ENCODE measurements at places on chromosomes 16 and 17.
A peak's percentile ranks its signal among the peaks of the same experiment; 100 is the strongest.

DNA sequence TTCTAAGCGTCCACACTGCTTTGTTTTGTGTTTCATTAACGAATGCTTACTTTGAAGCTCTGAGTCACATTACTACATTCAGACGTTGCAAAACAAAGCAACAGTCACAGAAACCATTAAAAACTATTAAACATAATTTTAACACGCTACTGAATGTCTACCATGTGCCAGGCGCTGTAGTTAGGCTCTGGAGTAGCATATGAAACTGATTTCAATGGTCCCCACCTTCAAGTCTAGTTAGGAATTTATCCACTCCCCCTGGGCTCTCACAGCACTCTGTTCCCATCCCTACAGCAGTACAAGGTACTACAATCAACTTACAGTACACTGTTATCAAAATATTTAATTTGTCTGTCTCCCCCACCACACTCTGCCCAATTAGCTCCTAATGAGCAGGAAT, 631 bp downstream of the UTP6 start:
- DNase-seq: no peak

DNA sequence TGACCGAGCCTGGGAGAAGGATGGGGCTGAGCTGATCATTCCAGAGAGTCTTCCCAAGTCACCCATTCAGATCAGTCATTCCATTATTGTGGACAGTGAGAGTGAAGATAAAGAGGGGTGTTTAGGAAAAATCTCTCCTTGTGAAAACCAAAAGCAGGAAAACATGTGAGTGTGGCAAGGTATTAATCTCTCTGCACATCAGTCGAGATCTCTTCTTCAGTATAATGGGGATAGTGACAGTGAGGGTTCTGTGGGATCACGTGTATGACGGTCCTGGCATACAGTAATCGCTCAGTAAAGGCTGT, 35.4 kb downstream of the CHD9 start:
- DNase-seq: no peak

GRCh38 chr16:24446189-24446588, 93.2 kb upstream of the RBBP6 start:
- DNase-seq: no peak

DNA sequence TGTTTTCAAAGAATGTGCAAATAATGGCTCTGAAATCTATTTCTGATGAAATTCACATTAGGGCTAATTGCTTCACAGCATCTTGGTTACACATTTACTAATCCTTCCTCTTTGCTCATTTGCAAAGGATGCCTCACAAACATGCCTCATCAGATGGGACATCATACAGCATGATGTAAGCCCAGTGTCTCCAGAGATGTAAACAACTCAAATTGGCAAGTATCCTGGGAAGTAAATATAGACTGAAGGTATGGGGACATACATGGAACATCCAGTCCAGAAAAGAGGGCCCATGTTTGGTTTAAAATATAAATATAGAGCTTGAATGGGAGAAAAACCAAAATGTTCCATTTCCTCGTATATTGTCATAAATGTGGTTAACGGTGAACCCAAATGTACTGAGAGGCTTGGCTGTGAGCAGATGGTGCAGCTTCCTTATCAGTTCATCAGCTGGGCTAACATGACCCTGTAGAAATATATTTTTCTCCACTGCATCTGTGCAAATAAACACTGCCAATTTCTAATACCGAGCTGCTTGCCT, 142.9 kb upstream of the NUDT7 start:
- no peak for DNase-seq

- no peak for DNase-seq
Observed at GRCh38 chr16:49382916-49383315, 9.3 kb downstream of the C16orf78 start.

DNA sequence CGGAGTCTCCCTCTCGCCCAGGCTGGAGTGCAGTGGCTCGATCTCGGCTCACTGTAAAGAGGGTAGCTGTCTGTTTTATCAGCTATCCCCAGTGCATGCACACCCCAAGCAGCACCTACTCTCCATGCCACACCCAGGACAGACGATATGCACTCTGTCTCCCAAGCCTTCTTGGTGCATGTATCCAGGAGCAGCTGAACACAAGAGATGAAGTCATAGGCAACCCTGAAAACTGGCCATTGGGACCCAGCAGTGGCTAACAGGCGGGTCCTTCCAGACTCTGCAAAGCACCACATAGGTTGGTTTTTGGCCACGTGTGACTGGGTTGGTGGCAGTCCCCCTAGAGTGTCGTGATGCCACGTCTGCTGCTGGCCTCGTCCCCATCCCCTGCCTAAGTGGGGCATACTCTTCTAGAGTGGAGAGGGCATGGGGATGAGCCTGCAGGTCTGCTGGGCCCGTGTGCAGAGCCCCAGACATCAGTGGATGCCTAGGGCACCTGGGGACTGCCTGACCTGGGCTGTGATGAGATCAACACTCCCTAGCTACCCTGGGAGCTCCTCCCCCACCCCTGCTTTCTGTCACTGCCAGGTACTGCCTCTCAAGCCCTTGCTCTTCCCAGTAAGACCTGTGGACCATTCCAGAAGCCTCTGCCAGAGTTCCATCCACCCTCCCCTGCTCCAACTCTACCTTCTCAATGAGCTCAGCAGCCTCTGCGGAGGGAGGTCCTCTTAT, 9.3 kb downstream of the PDE6G start:
- no peak for DNase-seq

- peak; percentile 47 for DNase-seq
Observed at GRCh38 chr17:74738051-74738996, 1.3 kb downstream of the RAB37 start.

DNA sequence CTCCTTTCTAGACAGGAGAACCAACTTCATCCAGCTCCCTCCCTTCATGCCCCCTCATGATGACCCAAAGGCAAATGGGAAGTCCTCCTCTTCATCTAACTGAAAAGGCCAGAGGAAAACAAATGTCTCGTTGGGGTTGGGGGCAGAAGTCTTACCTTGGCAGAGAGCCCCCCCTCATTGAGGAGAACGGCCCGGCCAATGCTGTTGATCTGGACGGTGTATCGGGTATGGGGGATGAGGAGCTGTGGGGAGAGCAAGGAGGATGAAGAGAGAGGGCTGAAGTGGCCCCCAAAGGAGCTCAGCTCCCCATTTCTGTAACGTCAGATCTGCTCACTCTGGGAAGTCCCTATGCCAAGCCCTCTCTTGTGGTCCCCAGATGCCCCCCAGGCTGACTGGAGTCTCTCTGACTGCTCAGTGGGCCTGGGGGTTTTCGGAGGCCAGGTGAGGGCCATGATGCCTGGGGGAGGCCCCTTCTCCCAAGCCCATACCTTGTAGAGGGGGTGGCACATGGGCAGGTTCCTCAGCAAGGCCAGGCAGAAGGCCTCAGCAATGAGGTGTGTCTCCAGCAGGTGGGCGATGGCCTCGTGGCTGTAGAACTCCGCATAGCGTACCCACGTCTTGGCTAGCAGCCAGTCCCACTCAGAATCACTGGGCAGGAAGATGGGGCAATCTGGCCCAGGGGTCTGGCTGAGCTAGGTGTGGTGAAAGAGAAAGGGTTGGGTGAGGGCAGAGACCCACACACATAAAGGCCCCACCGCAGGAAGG, 10.8 kb downstream of the ALOX12B start:
- no peak for DNase-seq

- no peak for DNase-seq
Observed at GRCh38 chr16:85610059-85610445, 3.1 kb upstream of the GSE1 start.

DNA sequence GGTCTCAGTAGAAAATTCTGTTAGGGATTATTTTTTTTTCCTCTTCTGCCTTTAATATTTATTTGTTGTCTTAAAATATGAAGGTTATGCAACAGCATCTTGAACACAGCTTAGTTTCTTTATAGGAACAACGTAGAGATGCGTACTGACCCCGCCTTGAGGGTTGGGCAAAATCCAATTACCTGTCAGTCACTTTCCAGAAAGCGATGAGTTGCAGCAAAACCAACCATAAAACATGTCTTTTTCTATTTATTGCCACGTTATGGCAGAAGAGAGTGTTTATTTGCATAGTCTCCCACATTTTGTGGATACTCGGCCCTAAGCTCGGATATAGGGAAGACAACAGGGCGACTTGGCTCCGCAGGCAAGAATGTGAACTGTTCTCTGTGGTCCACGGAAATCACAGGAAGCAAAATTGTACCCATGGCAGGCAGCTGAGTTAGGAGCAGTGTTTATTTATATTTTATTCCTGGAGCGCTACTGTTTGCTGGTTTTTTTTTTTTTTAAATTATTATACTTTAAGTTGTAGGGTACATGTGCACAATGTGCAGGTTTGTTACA, 44.3 kb upstream of the CACNG5 start:
- no peak for DNase-seq

DNA sequence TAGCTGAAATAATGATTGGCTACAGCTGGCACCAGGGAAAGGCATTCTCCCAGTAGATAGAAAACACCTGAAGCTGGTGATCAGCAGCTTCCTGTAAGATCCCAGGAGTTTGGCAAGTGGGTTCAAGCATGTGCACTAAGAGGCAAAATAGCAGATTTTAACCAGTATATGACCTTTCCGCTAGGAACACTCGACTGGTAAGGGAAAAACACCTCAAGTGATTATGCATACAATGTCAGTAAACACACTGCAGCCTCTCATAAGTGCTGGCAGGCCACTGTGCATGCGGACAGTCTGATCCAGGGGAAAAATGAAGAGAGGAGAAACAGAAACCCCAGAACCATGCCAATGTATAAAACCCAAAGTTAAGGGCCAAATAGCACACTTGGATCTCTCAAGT, 49.0 kb upstream of the HLF start:
- DNase-seq: no peak

DNA sequence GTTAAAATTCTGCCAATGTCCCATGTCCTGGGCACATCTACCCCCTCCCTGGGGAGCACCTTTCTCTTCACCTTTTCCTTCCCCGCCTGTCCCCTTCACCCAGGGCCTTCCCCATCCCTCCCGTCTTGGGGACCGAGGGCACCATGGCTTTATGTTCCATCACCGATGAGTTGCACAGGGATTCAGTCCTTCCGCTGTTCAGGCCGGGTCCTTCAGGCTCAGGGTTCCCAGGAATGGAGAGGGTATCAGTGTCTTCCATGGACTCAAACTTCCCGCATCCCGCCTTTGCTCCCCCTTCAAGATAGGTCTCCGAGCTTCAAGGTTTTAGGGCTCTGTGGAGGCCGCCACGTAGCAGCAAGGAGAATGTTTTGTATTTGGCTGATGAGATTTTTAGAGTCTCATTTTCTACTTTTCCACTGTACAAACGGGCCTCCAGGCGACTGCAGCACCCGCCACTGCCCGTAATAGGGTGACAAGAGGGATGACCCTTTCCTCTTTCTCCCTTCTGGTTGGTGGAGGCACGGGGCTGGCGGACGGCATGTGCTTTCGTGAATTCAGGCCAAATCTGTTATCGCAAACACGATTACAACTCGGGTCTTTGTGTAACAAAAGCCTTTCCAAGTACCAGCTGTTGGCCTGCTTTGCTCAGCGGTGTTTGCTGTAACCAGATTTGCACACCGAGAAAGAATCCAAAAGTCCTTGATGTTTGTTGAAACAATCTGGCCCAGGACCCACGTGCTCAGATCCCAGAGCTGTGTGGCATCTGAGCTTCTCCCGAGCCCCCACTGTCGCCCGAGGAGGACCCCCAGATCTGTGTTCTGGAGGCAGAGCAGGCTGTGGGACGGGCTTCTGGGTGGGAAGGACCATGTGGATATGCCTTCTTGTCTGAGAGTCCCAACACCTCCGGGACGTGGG, 236.3 kb downstream of the SEC14L1 start:
- DNase-seq: no peak

DNA sequence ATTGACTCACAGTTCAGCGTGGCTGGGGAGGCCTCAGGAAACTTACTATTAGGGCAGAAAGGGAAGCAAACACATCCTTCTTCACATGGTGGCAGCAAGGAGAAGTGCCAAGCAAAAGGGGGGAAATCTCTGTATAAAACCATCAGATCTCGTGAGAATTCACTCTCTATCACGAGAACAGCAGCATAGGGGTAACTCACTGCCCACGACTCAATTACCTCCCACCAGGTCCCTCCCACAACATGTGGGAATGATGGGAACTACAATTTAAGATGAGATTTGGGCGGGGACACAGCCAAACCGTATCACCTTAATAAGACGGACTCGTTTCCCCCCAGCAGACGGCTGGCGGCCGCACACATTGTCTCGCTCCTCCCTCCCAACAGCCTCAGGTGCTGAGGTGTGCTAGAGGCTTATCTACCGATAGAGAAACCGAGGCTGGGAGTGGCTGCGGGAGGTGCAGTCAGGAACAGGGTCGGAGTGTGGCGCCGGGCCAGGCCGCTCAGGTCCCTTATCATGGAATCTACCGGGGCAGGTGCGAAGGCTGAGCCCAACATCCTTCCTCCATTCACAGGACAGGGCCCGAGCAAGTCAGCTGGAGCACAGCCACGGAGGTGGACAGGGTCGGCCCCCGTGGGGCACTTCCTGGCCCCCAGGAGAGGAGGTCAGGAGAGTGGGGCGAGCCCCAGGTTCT, 4.9 kb upstream of the ZG16B start:
- no peak for DNase-seq

GRCh38 chr16:65950211-65950610, 416.3 kb upstream of the CDH5 start:
- DNase-seq: no peak

- DNase-seq: no peak
Observed at GRCh38 chr17:13538841-13539411, 62.8 kb downstream of the HS3ST3A1 start.

DNA sequence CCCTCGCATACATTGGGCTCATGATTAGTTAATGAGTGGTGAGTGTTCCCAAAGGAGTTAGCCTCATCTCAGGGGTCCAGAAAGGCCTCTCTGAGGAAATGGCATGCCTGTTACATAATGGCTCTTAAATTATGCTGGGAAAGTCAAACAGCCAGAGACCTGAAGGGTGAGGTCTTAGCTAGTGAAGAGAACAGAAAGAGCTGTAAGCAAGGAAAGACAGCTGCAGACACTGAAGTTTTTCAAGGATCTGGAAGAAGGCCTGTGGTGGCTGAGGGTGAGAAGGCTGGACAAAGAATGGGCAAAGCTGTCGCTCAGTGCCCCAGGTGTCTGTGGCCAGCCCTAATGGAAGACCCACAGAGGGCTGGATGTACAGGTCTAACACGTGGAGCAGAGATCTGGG, 10.4 kb downstream of the SP2 start:
- no peak for DNase-seq

DNA sequence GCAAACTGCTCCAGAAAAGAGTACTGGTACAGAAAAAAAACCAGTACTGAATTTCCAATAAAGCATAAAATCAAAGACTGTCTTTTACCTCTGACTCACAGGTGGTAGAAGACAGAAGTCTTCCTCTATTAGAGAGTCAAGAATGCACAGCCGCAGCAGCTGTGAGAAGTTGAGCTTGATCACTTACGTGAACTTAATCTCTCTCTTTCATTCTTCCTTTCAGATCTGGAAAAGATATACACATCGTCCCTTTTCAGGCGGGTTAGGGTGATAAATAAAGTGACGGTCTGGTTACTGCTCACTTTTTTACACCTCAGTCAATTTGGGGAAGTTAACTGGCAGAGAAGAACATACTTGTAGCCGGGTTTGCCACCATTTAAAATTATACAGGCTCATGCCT, 3.9 kb downstream of the IFT140 start:
- no peak for DNase-seq

DNA sequence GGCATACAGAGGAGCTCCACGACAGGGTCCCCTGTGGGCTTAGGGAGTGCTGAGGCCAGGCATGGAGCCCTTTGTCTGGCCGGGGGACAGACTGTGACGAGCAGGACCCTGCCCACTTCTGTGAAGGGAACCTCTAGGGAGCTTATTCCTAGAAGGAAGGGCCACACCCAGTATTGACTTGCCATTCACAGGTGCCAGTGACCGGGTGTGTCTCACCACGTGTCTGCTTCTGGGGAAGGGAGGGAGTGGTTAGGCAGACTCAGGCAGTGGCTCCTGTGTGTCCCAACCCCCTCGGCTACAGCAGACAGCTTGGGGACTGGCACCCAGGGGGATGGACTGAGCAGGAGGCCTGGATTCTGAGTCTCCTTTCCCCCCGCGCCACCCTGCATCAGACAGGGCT, 57.2 kb downstream of the SOCS1 start:
- DNase-seq: no peak
